ENCODE measurements at places on chromosomes 5 and 9. TPM values are rescaled to one million over a fixed set of nuclear protein-coding genes. Genes with fewer than 3 reads are reported as not detected.

Gene CTXN3
- total RNA-seq: 1.1 TPM

Gene SAP30L
- 25.4 TPM for total RNA-seq

Gene RNF183
- not detected for total RNA-seq

Gene ACOT12
- total RNA-seq: 2.8 TPM

Gene SPINK6
- not detected for total RNA-seq

Gene SLIT3
- 0.78 TPM for total RNA-seq

Gene ABO
- total RNA-seq: under 0.01 TPM

Gene ADGRV1
- total RNA-seq: 474 TPM

Gene FOXD4L4
- total RNA-seq: 0.78 TPM

Gene PRRC1
- total RNA-seq: 57.2 TPM

Gene ADAM19
- total RNA-seq: 13.4 TPM

Gene PRUNE2
- total RNA-seq: 13.4 TPM

Gene MEIKIN
- 1.7 TPM for total RNA-seq
